ENCODE measurements at places on chromosomes 1 and 21. TPM values are rescaled to one million over a fixed set of nuclear protein-coding genes. Genes with fewer than 3 reads are reported as not detected.

The ETV3L gene
- not detected for total RNA-seq

The PLA2G2A gene
- total RNA-seq: 33.8 TPM

The SPRR2G gene
- not detected for total RNA-seq

The ANGPTL1 gene
- total RNA-seq: 10.6 TPM
